ENCODE measurements at places on chromosomes 1 and 21.

GRCh38 chr1:8464377-8464776 is 146.5 kb downstream of the SLC45A1 start:
- no peak for DNase-seq

DNA sequence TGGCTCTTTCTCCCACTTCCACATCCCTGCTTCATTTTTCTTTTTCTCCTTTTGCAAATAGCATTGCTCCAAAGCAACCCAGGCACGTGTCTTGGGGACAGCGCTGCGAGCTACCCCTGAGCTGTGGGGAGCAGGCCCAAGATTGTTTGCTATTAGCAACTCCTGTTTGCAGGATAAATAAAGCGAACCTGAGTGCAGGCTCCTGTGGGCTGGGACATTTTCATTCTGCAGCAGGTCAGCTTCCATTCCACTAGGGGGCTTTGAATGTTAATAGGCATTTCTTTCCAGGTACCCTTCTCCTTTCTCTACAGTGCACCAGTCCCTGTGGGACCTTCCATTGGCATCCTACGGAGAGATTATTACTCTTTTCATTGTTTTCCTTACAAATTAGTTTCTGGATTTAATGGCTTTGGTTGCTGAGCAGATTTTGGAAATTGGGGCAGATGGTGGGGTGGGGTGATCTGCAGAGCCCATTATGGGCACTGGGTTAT is 54.0 kb downstream of the OLFML3 start:
- peak; percentile 14 for DNase-seq

DNA sequence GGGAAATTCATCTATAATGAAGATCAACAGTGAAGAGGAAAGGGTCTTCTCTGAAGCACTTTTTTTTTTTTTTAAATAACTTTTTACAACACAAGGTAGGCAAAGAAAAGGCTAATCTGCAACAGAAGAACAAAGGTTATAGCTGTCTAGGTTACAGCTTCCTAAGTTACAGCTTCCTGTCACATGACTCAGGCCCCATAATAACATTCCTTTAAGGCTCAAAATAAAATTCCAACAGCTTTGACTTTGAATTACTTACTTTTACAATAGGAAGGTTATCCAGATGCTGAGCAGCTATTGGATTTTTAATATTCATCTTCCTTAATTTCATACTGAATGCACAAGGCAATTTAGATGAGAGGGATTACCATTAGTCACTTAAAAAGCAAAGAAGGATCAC is 40.4 kb upstream of the TMEM61 start:
- no peak for DNase-seq

DNA sequence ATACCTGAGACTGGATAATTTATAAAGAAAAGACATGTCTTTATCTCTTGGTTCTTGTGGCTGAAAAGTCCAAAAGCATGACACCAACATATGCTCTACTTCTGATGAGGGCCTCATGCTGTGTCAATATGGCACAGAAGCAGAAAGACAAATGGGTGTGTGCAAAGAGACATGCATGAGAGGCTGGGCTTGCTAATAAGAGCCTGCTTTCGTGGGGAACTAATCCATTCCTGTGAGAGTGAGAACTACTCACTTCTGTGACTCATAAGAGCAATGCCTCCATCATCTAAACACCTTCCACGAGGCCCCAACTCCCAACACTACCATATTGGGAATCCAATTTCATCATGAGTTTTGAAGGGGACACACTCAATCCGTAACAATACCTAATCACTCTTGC is 340.0 kb upstream of the DUSP10 start:
- DNase-seq: no peak

GRCh38 chr1:204684571-204685235 is 835 bp downstream of the LRRN2 start:
- no peak for DNase-seq

DNA sequence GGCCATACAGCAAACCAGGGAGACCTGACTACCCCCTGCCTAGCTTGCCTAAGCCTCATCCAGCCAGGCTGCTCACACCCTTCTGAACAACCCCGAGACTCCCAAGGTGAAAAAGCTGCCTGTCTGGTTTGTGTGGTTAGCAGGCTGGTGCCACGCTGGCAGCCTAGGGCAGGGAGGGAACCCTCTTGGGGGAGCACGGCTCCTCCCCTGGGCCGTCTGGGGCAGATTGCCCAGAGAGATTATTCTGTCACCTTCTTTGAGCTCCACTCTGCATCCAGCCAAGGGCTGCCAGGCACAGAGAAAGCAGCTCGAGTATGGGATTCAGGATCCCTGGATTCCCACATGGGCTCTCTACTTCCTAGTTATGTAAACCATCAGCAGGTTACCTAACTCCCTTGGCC is 27.5 kb upstream of the TCEA3 start:
- peak; percentile 9 for DNase-seq

DNA sequence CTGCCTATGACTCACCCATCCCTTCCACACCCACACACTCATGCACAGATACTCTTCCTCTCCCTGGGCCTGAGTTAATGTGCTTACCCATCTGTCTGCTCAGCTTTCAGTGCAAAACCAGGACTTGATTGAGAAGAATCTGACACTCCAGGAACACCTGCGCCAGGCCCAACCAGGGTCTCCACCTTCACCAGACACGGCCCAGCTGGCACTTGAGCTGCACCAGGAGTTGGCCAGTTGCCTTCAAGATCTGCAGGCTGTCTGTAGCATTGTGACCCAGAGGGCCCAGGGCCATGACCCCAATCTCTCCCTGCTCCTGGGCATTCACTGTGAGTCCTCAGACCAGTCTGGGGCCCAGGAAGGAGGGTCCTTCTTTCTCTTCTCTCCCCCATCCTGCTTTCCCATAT is 3.5 kb upstream of the SH3BGRL3 start:
- DNase-seq: no peak

DNA sequence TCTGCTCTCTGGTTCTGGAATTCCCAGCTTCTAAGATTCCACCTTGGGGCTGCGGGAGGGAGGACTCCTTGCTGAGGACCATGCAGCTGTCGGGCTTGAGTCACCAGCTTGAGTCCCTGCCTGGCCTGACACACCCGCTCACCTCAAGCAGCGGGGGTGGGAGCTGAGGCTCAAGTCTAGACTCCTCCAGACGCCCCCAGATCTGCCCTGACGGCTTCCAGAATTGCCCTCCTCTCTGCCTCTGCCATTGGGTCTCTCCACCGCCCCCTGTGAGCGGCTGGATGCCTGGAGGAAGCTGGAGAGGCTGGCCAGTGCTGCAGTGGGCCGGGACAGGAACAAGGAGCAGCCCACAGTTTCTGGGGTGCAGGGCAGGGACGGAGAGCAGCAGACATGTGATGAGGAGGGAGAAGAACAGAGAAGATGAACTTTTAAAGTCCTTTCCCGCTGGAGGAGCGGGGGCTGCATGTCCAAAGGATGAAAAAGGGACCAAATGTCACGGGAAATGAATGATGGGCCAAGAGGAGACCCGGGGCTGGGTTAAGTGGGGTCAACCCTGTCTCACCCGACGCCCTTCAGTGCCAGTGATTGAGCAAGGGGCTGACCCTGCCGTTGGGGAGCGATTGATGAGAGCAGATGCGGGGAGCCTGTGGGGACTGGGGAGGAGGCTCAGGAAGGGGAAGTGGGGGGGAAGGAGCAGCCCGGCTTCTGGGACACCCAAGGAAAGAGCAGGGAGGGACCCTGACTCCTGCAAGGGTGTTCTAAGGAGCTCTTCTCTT is 13.5 kb downstream of the CRABP2 start:
- no peak for DNase-seq

DNA sequence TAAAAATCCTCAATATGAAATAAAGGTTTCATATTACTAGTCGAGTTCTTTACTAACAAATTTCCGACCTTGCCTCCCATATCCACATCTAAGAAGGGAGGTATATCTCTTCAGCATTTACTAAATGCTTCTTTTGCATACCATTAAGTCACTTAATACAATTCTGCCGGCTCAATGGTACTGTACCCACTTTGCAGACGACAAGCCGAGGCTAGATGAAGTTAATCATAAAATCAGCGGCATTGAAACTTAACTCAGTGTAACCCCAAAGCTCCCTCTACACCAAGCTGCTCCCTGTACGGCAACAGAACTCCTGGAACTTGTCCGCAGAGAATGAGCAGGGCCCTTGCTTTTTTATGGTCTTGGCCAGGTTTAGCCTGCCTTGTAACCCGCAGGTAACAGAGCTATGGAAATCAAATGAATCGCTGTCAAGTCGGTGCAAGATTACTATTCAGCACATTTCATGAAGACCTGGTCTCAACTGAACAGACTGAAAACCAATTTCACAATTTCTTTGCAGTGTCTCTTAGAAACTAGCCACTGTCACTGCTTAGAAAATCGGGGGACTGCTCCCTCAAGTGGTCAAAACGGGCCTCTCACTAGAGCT is 738 bp downstream of the INTS7 start:
- DNase-seq: no peak

GRCh38 chr1:163395790-163396189 is 74.0 kb downstream of the NUF2 start:
- no peak for DNase-seq

DNA sequence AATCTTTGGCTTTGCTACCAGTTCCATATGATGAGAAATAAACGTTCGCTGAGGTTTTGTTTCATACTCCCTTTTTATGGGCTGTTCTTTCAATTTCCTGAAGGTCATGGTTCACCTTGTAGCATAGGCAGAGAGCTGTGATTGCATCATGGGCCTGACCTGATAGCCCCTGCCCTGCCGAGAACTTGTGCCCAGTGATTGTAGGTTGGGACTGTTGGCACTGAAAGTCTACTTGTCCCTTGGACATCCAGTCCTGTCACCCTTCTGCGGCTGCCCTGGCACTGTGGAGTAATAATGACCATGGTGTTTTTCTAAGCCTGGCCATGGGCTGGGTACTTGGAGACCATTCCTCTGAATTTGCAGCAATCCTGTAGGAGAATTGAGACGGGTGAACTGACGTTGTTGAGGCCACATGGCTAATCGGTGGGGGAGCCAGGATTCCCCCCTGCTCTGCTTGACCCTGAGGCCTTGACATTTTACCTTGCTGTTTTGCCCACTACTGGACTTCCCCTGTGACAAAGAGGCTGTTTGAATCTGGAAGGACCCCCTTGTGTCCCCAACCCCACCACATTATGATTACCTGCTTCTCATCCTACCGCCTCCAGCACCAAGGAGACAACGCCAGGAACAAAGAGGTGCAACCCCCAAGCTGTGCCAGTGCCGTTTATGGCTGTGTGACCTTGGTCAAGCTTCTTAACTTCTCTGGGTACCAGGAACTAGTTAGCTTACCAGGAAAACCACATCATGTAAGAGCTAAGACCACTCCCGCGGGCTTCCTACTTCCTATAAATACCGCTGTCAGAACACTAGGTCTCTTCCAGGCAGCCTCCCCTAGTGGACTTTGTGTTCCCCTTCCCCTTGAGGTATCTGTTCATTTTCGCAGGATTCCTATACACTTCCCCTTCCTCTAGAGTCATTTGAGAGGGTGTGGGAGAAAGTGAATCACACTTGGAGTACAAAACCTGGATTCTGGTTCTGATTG is 23.4 kb downstream of the SESN2 start:
- no peak for DNase-seq

- no peak for DNase-seq
Observed at GRCh38 chr1:21775985-21776562, 6.9 kb downstream of the USP48 start.

DNA sequence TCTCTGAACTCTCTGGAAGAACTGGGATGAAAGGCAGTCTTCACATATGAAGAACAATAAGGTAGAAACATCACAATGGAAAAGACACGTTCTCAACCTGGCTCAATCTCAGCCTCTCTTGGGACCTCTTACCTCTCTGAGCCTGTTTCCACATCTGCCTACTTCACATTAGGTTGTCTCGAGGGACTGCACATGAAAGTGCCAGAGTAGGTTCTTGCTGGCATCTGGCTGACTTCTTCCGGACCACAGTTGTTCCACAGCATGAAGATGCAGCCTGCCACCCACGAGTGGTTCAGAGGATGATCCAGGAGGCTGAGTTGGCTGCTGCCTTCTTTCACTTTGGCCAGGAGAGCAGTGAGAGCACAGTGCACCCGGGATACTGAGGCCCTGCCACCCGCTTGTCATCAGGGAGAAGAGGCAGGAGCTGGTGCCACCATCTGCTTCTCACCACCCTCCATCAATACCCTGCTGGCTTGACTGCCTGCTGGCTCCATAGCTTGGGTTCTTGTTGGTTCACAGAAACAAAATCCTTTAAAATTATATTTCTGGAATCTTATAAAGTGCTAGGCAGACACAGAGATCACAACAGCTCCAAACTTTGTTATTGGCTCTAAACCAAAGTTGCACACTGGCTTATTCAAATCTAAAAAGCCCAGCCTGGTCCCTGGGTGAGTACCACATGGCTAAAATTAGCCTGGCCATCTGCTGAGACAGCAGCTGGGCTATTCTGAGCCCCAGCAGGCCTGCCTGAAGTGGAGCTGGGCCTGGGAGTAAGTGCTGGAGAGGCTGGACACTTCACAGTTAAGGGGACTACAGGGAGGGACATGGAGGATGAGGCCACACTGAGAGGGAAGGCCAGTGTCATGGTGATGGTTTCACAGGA is 46.9 kb upstream of the LIN9 start:
- DNase-seq: no peak

DNA sequence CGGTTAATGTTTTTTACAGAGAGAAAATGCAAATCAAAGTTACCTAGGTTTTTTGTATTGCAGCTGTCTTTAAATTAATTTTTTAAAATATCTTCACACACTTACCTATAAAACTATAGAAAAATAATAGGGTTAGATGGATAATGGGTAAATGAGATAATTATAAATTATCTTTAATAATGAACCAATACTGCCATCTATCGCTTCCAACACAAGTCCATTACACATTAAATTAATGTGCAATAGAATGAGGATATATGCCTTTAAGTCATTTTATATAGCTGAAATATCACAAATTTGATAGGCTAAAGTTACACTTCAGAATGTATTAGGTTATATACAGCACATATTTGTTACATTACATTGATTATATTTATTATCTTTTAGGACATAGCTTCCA is 2212.8 kb downstream of the MRPL39 start:
- no peak for DNase-seq

DNA sequence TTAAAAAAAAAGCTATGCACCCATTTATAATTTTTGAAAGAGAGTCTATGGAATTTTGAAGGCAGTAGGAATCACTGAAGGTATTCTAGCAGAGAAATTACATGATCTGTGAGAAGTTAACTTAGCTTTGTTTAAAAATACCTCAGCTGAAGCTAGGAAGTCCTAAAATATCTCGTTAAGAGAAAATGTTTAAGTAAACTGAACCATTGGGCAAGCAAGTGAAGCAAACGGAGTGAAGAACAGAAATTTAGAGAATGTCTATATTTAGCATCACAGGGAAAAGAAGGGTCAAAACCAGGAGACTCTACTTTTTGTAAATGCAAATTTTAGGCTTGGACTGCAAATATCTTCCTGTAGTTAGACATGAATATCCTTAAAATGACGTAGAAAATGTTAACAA is 230.8 kb downstream of the HMCN1 start:
- no peak for DNase-seq

DNA sequence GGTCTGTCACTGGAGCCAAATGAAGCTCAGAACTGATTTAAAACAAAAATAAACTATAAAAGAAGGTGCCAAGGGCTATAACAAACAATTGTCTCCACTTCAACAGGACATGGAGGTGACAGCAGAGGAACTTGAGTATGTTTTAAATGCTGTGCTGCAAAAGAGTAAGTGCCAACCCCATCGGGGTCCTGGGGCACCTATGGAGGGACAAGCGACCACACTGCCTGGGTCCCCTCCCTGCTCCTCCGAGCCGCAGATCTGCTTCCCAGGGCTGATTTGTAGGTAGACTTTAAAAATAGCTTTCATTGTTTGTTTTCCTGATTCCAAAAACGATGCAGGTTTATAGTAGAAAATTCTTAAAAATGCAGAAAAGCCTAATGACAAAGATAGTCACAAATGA is 42.8 kb downstream of the CAPN9 start:
- no peak for DNase-seq

- peak; percentile 85 for DNase-seq
Observed at GRCh38 chr1:27959792-27960603, at the start of gene XKR8. XKR8 (plus strand) TSS chr1:27959973; CDS start chr1:27960070, 97 bp downstream.
